Activated T-cell treated with anti-CD3 and anti-CD28 coated beads for 4 hours (primary cell): ENCODE measurements at places on chromosomes 4 and X.
A peak's percentile ranks its signal among the peaks of the same experiment; 100 is the strongest.

DNA sequence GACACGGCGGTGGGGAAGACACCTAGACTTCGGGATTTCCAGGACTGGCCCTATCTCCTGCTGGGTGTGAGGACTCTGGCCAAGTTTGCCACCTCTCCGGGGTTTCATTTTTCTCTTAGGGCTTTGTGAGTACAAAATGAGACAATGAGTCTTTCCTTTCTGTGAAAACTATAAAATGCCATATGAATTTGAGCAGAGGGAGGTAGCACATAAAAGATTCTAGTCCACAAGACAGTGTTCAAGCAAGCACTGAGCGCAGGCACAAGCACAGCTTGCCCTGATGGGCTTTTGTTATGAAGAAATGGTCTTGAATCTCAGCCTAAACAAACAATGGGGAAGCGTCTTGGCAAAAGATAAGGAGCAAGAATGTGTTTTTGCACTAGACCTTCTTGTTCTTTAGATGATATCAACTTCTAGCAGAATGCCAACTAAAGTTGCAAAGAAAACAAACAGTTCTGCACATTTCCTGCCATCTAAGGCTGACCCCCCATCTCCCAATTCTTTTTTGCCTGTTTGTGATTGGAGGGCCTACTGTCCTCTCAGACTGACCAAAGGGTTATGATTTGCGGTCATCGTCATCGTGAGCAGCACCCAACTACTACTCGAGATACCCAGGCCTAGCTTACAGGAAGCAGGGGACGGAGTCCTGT, 73.0 kb upstream of the ZNF518B start:
- DNase-seq = no peak

- no peak for DNase-seq
Measured at GRCh38 chr4:34644579-34645115, 1599.7 kb downstream of the ARAP2 start.

DNA sequence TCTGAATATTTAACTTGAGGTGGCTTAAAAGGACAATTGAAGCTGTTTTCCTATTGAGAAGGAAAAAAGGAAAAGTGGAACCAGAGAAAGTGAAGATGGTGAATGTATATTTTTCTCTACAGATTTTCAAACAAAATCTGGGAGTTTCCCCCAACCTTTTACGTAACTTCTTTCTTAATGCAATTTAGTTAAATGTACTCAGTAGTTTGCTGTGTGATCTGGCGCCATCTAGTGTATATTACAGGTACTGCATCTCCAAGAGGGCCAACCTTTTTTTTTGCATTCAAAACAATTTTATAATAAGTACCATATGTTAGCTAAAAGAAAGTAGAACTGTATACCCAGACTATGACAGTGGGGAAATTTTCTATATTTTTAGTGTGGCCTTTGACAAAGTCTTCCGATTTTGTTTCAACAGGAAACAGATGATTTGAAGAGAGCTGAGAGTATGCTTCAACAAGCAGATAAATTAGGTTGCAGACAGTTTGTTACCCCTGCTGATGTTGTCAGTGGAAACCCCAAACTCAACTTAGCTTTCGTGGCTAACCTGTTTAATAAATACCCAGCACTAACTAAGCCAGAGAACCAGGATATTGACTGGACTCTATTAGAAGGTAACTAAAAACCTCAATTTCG, 82.0 kb downstream of the PLS3 start:
- DNase-seq = peak; percentile 8

GRCh38 chr4:96173756-96174155, 333.9 kb downstream of the PDHA2 start:
- no peak for DNase-seq

DNA sequence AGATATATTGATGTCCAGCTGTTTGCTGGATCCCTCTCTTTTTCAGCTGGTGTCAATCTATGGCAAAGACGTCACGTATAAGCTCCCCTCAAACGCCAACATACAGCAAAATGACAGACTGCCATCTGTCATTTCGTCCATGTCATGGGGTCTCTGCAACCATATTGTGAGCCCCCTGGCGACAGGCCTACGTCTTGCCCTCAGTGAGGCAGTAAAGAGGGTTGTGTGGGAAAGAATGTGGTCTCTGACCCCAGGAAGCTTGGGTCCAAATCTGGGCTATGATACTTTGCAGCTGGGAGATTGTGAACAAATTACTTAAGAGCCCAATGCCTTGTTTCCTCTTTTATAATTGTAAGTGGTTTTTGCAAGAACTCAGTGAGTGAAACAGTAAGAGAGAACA, 7.4 kb downstream of the SUPT20HL2 start:
- DNase-seq = no peak

DNA sequence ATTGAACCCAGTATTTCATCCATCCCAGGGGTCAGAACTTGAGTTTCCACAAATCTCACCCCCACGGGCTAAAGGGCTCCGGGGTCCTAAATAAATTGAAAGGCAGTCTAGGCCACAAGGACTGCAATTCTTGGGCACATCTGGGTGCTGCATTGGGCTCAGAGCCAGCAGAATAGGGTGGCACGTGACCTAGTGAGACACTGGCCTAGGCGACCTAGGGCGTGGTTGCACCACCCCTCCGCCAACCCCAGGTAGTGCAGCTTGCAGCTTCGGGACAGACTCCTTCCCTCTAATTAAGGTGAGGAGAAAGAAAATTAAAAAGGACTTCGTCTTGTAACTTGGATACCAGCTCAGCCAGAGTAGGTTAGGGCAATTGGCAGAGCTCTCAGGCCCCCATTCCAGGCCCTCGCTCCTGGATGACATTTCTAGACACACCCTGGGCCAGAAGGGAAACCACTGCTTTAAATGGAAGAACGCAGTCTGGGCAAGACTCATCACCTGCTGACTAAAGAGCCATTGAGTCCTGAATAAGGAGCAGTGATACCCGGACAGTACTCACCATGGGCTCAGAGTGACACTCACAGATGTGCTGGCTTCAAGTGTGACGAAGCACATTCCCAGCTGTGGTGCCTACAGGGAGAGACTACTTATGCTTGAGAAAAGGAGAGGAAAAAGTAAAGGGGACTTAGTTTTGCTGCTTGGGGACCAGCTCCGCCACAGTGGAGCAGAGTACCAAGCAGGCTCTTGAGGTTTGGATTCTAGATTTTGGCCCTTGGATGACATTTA, 735.4 kb downstream of the FSTL5 start:
- no peak for DNase-seq

GRCh38 chrX:71859637-71860036, 51.0 kb upstream of the NHSL2 start:
- DNase-seq = peak; percentile 14

DNA sequence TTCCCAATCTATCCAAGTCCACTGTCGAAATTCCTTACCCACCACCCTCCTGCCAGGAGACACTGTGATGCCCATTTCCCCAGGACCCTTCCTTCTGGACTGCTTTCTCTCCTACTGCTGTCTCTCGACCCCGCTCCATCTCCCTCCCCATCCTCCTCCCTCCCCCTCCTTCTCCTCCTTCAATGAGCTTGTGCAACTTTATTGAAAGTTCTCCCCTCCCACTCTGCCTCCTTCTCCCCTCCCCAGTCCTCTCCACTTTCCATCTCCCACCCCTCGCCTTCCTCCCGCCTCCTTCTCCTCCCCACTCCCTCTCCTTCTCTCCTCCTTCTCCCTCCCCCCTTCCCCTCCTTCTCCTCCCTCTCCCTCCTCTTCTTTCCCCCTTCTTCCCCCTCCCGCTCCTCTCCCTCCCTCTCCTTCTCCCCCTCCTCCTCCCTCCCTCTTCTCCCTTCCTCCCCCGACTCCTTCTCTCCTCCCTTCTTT, 116.6 kb upstream of the FAT1 start:
- DNase-seq = no peak

- no peak for DNase-seq
Measured at GRCh38 chrX:41314204-41314603, 19.8 kb upstream of the DDX3X start.

GRCh38 chr4:4913628-4914027, 54.2 kb downstream of the MSX1 start:
- DNase-seq = no peak

GRCh38 chrX:116142976-116143375, 27.6 kb upstream of the AGTR2 start:
- DNase-seq = no peak

- DNase-seq = no peak
Measured at GRCh38 chr4:186598686-186599085, 43.3 kb upstream of the MTNR1A start.

DNA sequence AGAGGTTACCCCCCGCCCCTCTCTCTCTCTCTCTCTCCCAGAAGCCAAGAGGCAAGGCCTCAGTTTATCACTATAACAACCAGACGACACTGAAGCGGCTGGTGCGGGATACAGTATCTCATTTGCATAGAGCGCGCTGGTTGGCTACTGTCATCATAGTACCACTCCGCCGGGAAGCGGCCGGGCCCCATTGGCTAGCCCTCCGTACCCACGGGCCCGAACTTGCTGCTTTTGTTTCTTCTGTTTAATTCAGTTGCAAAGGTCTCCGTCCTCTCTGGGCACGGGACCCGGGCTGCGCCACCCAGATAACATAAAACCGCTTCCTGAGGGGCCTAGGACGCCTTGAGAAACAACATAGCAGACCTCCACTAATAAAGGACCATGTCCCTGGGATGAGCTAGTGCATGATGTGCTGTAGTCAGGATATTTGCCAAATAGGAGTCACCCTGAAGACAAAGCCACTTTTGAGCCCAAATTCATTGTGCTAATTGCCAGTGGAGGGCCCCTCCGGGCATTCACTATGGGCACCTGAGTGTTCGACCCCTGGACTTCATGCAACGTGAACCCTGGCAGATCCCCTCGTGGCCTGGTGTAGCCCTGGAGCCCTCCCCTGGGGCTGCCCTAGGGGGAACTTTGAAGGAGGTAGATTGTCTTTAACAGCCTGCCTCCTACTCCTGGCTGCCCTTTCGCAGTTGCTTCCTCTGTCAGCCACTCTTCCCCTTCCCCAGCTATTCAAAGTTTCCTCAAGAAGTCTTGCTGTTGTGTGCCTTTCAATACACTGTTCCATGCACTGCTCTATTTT, at the start of gene PCYT1B:
Gene PCYT1B, minus strand, starts transcription at position 91 of the 802 bp plus-strand sequence. CDS start 242 bp downstream, outside the sequence.
- peak; percentile 11 for DNase-seq

DNA sequence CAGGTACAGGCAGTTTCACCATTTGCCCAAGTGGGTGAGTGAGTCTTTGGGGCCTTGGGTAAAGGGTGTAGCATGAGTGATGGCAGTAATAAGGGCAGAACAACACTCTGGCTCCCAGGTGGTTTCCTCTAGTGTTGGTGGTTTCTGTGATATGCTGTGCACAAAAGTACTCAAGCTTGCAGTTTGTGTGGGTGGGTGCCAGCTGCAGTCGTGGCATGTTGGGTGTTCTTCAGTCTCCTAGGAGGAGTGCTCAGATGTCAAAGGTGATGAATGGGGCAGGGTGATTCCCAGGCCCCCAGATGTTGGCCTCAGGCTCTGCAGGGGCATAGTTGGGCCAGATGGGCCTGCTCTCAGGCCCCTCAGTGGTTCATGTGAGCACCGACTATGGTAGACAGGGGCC, 166.1 kb upstream of the KLF8 start:
- no peak for DNase-seq

GRCh38 chrX:68652326-68653170, 5.1 kb downstream of the STARD8 start:
- no peak for DNase-seq

GRCh38 chrX:54178100-54178940, 4.7 kb downstream of the FAM120C start:
- no peak for DNase-seq

GRCh38 chr4:183318656-183319055, 1.4 kb downstream of the CLDN22 start:
- DNase-seq = no peak

GRCh38 chr4:1549638-1550035, 134.5 kb downstream of the FAM53A start:
- no peak for DNase-seq

GRCh38 chrX:138791551-138791950, 80.0 kb upstream of the FGF13 start:
- no peak for DNase-seq

- DNase-seq = no peak
Measured at GRCh38 chr4:175405961-175406360, 406.1 kb downstream of the GPM6A start.

DNA sequence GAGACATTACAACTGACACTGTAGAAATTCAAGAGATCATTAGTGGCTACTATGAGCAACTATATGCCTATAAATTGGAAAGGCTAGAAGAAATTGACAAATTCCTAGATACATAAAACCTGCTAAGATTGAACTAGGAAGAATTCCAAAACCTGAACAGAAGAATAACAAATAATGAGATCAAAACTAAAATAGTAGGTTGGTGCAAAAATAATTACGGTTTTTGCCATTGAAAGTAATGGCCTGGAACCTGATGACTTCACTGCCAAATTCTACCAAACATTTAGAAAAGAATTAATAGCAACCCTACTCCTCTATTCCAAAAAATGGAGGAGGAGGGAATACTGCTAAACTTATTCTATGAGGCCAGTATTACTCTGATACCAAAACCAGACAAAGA, 824.9 kb downstream of the KLHL13 start:
- DNase-seq = no peak

DNA sequence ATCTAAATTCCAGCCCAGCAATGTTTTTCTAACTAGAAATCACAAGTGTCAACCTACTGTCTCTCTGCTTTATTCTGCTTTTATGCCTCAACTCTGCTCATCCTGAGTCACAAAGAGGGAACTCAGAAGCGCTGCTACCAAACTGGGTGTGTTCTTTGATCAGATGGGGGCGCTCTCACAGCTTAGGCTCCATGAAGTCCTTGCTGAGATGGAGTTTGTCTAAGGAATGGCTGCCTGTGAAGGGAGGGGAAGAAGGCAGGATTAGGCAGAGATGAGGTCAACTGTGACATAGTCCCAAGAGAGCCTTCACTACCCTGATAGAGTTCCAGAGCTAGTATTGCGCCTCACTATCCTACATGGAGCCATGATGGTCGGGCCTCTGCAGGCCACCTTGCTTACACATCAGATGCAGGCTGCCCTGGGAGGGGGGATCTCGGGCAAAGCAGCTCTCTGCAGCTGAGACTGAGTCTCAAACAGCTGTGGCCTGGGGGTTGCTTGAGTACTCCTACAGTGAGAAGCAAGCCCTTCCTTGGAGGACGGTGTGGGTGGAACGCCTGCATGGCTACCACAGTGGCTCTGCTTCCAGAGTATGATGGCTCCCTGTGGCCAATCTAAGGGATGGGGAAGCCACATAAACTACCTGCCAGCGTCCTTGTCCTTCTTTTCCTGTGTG, 219.9 kb downstream of the CCNG2 start:
- DNase-seq = no peak

GRCh38 chr4:17941731-17942130, 79.8 kb downstream of the LCORL start:
- no peak for DNase-seq

DNA sequence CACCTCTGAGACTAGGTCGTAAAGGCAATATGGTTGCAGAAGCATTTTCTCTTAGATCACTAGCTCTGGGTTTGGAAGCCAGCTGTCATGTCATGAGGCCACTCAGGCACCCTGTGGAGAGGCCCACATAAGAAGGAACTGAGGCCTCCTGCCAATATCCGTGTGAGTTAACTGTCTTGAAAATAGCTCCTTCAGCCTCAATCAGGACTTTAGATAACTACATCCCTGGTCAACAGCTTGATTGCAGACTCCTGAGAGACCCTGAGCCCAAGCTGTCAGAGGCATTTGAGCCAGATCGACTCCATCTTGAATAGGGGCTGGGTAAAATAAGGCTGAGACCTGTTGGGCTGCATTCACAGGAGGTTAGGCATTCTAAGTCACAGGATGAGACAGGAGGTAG, 15.1 kb upstream of the REPS2 start:
- DNase-seq = no peak

GRCh38 chr4:151094290-151094751, 5.1 kb upstream of the RPS3A start:
- DNase-seq = no peak
